ENCODE measurements at places on chromosomes 1 and 21. TPM values are rescaled to one million over a fixed set of nuclear protein-coding genes. Genes with fewer than 3 reads are reported as not detected.

POU3F1 gene
- total RNA-seq: under 0.01 TPM

GRCh38 chr1:172622541-172622940, 36.4 kb upstream of the FASLG start:
- DNase-seq: no peak

- DNase-seq: no peak
These were observed 5.3 kb downstream of the CLCA2 start for GRCh38 chr1:86429122-86429725.

AK4 gene
- total RNA-seq: 23.1 TPM

DNA sequence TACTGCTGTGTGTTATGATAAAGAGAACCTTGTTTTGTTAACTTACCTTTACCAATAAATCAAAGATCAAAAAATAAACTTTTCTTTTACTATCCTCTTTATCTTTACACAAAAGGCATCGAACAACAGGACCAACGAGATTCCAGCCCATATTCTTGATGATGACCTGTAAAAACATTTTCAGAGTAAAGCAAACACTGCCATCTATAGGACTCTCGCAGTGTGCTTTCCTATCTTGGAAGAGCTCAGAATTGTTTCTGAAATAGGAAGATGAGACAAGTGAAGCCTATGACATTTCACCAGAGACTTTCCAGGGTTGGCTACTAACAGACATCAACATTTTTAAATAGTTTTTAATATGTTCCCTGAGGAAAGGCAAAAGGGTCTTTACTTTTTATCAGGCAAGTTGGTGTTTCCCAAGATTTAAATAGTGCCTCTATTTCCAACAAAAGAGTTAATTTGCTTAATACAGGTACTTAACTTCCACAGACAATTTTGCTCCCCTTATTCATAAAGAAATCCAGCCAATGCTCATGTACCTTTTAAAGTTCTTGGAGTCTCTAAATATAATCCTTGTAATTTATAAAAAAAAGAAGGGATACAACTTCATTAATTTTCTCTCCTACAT, 7.3 kb downstream of the GLMN start:
- peak; percentile 79 for DNase-seq

TFF2 gene
- not detected for total RNA-seq

GRCh38 chr1:82258887-82259286, 458.2 kb downstream of the ADGRL2 start:
- DNase-seq: no peak

DNA sequence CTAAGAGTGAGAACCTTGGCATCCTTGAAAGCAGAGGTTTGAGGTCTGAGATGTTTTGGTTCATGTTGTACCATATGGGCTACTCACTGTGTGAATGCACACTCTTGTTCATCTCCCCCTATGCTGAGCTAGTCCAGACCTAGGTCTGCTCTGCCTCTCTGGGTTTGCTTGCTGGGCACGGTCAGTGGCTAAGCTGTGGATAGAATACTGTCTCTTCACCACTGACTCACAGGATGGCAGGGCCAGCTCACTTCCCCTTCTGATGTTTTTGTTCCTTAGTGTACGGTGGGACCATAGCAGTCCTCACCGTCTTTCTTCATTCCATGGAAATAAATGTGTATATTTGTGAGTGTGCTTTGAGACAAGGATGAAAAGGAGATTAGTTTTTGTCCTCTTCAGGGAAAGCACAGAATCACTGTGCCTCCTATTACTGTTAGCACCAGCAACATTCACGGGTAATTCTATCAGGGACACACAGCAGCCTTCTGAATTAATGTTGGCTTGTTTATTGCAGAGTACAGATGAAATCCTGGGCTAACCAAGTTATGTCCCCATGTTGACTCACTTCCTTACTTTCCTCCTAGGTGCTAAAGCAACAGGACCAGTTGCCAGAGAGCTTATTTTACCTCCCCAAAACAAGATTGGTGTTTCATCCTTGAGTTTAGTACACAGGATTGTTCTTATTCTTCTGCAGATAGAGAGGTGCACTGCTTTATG, 56.9 kb upstream of the IVNS1ABP start:
- DNase-seq: peak; percentile 90

GRCh38 chr1:85411567-85412305, 53.2 kb downstream of the DDAH1 start:
- DNase-seq: no peak

DNA sequence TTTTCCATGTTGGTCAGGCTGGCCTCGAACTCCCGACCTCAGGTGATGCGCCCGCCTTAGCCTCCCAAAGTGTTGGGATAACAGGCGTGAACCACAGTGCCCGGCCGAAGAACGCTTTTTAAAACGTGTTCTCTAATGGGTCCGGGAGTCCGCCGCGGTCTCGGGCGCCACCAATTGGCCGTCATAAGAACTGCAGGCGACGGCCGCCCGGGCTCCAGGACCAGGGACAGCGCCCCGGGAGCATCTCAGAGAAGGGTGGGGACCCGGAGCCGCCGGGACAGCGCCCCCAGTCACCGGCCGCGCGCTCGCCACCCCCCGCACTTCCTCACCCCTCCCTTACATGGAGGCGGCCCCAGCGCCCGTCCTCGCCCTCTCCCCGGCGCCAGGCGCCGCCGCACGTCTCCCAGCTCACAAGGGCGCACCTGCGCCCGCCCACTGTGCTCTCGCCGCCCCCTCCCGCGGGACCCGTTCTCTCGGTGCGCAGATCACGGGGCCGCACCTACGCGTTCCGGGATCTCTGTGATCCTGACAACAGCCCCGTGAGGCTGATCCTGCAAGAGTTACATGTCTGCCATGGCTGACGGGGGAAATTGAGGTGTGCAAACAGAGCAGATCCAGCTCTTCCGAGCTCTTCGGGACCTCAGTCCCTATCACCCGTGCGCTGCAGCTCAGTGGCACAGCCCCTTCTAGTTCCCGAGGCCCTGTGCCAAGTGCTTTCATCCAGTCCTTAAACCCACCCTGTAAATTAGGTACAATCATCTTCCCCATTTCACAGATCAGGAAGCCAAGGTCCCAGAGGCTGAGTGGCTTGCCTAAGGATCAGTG, 9.8 kb downstream of the RAP1GAP start:
- DNase-seq: peak; percentile 70

DNA sequence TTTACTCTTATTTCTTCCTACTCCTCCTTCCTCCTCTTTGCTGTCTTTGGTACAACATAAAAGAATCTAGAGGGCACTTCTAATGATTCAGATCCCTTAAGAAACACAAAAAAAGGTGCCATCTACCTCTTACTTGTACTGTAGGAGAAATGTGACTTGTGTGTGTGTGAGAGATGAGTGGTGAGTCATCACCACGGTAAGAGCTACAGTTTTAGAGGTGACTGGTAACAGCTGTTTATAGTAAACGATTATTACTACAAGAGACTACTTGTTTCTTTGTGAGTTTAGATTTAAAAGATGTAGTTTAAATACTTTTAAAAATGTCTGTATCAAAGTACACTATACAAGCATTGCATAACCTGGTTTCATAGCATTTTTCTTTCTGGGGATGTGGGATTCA, 40.4 kb downstream of the SLC35D1 start:
- peak; percentile 13 for DNase-seq

- no peak for DNase-seq
These were observed 480.0 kb upstream of the USP24 start for GRCh38 chr1:55695151-55695550.

CFHR5 gene
- total RNA-seq: not detected

SPATA1 gene
- 0.65 TPM for total RNA-seq

BARHL2 gene
- total RNA-seq: not detected

ANKRD34A gene
- total RNA-seq: under 0.01 TPM

- DNase-seq: no peak
These were observed 3.1 kb downstream of the LRP8 start for GRCh38 chr1:53324728-53325297.

LMX1A gene
- not detected for total RNA-seq

TMEM52 gene
- not detected for total RNA-seq

DNA sequence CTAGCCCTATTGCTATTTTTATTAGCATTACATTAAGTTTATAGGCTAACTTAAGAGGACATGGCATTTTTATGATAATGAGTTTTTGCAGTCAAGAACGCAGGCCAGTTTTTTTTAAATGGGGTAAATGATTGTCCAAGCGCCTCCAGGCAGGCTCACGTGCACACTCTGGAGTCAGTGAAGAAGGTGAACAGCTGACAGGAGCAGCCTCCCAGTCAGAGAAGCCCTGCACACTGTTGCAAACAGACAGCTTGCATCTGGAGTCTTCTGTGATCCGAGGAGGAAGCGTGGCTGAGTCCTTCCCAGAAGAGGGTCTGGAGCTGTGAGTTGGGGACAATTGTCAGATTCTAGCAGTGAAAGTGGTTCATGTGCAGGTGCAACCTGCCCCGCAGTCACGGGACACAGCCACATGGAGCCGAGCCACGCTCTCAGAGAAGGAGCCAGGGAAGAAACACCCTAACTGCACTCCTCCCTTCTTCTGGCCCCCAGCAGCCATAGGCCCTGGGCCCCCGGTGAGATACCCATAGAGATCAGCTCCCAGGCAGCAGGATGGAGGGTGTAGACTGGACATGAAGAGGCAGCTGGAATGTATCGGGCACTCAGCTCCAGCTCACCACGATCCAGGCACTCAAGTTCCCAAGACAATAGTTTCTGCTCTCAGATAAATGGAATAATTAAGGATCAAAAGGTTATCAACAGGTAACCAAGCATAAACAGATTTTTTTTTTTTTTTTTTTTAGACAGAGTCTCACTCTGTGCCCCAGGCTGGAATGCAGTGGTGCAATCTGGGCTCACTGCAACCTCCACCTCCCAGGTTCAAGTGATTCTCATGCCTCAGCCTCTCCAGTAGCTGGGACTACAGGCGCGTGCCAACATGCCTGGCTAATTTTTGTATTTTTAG, 26.4 kb downstream of the CAPN2 start:
- DNase-seq: no peak

TAS1R3 gene
- total RNA-seq: 0.85 TPM

- no peak for DNase-seq
These were observed 81.4 kb downstream of the RUNX1 start for GRCh38 chr21:34967509-34968289.

DNA sequence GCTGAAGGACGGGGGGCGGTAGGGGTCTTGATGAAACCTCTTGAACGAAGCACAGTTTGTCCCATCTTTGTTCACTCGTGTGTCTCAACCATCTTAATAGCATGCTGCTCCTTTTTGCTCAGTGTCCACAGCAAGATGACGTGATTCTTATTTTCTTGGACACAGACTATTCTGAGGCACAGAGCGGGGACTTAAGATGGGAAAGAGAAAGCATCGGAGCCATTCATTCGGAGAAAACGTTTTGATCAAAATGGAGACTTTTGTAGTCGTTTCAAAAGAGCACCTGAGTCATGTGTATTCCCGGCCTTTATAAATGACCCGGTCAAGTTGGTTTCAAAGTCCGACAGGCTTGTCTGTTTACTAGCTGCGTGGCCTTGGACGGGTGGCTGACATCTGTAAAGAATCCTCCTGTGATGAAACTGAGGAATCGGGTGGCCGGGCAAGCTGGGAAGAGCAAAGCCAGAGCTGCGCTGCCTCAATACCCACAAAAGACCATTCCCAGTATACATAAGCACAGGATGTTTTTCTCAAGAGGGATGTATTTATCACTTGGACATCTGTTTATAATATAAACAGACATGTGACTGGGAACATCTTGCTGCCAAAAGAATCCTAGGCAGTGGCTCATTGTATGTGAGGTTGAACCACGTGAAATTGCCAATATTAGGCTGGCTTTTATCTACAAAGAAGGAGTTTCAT, 18.5 kb downstream of the ETS2 start:
- peak; percentile 8 for DNase-seq

MT1HL1 gene
- not detected for total RNA-seq

- DNase-seq: no peak
These were observed 1396.1 kb upstream of the ADGRL4 start for GRCh38 chr1:80402625-80403024.

DNA sequence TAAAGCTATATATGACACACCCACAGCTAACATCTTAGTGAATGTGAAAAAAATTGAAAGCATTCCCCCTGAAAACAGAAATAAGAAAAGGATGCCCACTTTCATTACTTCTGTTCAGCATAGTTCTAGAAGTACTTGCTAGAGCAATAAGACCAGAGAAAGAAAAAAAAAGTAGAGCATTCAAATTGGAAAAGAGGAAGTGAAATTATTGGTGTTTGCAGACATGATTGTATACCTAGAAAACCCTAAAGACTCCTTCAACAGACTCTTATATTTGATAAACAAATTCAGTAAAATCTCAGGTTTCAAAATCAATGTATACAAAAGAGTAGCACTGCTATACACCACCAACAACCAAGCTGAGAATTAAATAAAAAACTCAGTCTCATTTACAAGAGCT, 1461.0 kb downstream of the AMY1C start:
- DNase-seq: no peak

DNA sequence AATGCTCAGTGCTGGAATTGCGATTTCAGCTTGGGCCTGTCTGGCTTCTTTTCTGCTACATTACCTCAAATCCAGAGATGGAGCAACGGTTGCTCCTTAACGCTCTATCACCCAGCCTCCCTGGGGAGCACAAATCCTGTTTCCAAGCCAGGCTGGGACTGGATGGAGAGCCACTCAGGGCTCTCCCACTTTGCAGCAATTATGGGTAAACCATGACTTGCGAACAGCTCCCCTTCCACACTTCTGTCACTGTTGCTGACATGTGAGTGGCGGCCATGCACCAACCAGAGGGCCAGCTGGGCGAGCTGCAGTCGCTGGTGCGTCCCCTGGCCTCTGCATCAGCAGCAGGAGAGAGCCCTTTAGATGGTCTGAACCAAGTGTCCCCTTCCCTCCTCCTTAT, 65.1 kb upstream of the RAB4A start:
- no peak for DNase-seq

- DNase-seq: no peak
These were observed 1.1 kb downstream of the GRIK1 start for GRCh38 chr21:29938776-29939103.

KCNH1 gene
- under 0.01 TPM for total RNA-seq

VAV3 gene
- 63.2 TPM for total RNA-seq

DNA sequence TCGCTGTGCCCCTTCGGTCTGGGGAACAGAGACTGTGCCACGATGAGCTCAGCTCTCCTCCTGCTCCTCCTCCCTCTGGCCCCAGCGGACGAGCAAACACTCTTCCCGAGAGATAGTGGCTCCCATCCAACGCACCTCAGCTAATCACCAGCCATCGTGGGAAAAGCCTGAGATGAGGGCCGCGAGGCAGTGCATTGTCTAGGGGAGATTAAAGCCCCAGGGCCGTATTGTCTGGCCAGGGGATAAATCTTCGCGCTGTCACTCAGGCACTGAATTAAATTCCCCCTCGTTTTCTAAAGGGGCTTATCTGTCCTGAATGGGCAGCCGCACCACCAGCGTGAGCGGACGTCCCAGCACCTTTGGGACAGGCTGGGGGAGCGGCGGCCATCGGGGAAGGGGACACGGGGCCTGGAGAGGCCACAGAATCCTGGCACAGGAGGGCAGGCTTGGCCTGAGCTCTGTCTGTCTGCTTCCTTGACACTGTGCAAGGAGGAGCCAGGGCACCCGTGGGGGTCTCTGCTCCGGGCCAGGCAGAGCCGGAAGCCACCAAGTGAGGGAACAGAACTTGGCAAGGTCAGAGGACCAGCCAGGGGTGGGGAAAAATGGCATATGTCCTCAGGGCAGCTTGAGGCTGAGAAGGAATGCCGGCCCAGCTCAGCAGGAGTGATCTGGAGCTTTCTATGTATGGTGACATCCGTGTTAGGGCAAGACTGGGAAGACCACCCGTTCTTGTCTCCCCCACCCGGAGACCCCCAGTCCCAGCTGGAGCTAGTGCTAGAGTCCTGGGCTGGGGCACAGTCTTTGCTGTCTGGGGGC, 32.3 kb downstream of the PRDM16 start:
- no peak for DNase-seq

APH1A gene
- total RNA-seq: 132 TPM

- DNase-seq: no peak
These were observed 6.2 kb upstream of the ASPM start for GRCh38 chr1:197152662-197153061.

- DNase-seq: no peak
These were observed 3.4 kb downstream of the TRIM11 start for GRCh38 chr1:228403231-228403631.

Data from dermis blood vessel endothelial cell (primary cell).